ENCODE measurements at places on chromosomes 16 and 17.
A peak's percentile ranks its signal among the peaks of the same experiment; 100 is the strongest.

DNA sequence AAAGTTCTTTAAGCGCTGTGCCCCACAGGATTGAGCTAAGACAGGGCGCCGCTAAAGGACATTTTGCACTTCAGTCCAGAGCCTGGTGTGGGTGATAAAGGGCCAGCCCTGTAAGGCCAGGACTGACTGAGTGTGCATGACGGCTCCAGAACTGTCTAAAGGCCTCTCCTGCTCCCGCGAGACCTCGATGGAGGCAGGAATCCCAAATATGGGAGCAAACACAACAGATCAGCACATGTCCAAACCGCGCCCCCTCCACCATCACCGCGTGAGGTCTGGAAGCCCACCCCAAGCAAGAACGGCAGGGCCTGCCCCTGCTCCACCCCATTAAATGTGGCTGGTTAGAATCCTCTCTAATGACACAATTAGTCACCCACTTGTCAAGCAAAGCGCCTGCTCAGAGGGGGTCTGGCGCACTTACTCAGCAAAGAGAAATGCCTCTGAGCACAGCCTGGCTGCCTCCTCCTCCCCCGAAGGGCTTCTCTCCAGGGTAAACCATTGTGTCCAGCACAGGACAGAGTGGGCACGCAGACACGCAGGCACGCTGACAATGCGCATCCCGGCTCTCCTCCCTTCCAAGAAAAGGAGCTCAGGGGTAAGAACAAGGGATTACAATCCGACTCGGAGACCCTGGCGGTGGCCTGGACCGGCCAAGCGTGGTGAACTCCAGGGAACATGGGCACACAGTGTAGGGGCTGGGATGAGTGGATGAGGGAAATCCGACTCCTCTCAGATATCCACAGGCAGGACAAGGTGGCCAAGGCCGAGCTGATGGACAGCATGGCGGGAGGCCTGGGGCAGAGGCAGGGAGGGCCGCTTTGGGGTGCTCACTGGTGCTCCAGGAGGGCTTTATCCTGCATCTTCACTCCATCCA is 1.5 kb downstream of the MXRA7 start:
- DNase-seq = no peak

- DNase-seq = no peak
These were observed 24.3 kb upstream of the MLKL start for GRCh38 chr16:74724820-74725549.

DNA sequence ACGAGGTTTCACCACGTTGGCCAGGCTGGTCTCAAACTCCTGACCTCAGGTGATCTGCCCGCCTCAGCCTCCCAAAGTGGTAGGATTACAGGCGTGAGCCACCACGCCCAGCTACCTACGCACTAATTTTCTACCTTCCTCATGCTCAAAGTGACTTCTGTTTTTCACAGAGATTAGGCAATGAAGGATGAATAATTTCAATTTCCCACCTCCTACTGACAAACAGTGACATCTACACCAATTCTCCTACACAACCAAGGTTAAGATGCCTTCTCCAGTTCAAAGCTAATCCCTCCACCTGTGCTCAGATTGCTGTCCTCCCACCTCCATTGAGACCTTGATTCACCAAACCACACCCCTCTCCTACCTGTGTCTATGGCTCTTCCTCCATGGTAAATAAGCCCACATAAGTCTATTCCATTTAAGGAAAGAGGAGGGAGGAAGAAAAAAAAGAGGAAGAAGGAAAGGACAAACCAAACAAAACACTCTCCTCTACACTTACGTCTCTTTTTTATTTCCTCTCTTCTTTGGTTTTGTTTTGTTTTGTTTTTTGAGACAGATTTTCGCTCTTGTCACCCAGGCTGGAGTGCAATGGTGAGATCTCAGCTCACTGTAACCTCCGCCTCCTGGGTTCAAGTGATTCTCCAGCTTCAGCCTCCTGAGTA is 5.5 kb upstream of the MED11 start:
- DNase-seq = no peak

GRCh38 chr17:34974179-34974578 is 6.1 kb upstream of the LIG3 start:
- DNase-seq = no peak

DNA sequence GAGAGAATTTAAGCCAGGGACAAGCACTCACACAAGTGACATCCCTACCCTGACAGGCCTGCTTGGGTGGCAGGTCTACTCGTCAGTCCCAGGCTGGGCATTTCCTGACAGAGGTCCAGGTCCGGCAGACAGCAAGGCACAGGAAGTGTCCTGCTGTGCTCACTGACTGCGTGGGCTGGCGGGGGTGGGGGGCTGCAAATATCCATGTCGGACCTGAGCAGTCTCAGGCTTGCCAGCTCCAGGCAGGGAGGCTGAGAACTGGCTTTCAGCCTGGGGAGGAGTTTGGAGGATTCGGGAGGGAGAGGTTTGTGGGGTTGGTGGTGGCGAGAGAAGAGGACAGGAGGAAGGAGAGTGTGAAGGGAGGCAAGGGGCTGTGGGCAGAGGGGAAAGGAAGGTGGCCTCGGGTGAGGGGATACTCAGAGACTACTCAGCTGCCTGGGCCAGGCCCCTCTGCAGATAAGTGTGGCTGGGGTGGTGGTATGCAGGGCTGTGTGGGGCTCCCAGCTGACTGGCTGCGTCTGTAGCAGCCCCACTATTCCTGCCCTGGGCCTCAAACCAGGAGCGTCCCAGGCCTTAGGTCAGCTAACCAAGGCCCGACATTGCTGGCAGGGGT is 7.8 kb downstream of the HIC1 start:
- no peak for DNase-seq

DNA sequence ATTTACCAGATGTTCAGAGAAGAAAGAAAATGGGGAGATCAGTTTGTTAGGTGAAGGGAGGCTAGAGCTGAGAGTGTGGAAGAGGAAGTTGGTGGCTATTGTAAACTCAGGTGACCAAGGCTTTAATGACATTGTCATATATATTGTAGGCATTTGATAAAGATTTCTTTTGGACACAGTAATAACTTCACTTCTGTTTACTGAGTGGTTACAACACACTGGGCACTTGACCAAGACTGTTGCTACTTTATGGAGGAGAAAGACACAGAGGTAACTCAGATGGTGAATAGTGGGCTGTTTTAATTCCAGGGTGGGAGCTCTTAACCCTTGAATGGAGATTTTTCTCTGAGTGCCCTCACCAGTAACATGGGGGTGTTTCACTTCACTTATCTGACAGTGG is 46.0 kb downstream of the TNRC6A start:
- no peak for DNase-seq

DNA sequence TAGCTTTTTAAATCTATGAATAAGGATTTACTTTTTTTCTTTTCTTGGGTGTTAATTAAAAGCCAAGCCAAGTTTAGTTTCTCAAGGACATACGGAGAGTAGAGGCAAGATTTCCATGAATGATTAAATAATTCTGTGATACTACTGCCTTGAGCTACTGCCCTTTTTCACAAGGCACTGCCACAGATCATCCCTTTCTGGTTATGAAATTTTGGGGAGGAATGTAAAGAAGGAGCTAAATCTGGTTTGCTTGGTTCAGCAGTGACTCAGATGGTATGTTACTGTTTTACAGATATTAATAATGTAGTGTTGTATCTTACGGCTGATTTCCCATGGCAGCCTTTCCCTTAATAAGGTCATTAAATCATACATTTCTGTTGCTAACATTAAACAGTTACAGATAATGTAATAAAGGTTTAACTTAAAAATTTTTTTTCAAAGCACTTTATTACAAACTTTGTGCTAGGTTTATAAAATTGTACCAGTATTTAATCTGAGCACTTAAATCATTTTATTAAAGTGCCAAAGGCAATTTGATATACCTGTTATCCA is 2.6 kb downstream of the WSB1 start:
- DNase-seq = no peak

GRCh38 chr16:4263504-4264436 is 9.1 kb downstream of the TFAP4 start:
- no peak for DNase-seq

- DNase-seq = peak; percentile 68
These were observed 127.2 kb downstream of the HS3ST3B1 start for GRCh38 chr17:14427900-14428647.

Measured in CD8-positive, alpha-beta memory T cell (primary cell).